Stimulated activated CD4-positive, alpha-beta T cell treated with anti-CD3 and anti-CD28 coated beads, Interleukin-1b, Interleukin-23, amount 100 ng/mL, for 4 hours (primary cell): ENCODE measurements at places on chromosomes 13 and 19.

DNA sequence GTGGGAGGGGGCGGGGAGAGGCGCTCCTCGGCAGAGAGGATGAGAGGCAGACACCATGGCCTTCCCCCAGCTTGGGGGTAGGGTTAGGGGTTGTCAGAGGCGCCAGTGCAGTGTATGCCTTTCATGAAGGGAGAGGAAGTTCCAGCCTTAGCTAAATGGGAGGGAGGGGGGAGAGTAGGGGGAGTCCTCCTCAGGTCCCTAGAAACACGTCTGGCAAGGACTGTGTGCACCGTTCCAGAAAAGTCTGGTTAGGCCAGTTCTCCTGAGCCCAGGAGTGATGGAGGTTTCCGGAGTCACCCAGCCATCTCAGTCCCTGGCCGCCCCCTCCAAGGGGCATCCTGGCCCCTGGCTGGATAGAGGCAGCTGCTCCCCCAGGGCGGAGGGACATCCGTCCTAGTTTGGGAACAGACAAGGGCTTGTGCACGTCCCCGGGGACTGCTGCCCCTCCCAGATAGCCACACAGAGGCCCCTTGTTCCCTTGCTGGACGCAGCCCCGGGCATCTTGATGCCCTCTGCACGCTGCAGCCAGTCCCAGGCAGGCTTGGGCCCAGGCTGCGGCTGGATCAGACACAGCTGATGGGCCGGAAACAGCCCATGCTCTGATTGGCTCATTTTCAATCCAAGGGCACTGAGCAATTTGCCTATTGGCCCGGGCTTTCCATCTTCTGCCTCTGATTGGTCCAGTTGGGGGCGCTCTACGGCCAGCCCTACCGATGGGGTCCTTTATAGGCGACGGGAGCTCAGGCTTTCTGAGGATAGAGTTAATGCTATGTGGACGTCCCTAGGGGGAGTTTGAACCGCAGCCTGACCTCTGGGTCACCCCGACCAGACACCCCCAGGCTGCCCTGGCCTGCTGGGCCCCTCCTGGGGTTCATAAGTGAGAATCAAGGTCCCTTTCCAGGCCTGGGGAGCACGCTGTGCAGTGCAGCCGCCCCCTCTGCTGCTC lies 3.8 kb downstream of the S1PR2 start:
- DNase-seq = no peak

- DNase-seq = no peak
Observed at GRCh38 chr19:32388393-32388855, 17.1 kb upstream of the DPY19L3 start.

DNA sequence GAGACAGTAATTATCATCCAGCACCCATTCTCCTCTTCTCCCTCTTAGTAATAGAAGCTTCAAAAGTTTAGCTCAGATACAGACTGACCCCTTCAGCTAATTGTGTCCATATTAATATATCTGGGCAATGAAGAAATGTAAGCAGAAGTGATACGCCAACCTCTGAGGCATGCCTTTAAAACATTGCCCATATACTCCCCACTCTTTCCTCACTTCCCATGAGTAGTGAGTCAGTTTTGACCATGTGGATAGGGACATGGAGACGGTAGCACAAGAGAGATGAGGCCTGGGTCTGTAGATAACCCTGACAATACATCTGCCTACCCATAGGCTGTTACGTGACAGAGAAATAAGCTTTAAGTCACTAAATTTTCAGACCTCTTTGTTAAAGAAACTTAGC lies 147.6 kb downstream of the KCTD12 start:
- DNase-seq = no peak

- DNase-seq = no peak
Observed at GRCh38 chr19:7898967-7899366, 4.7 kb upstream of the MAP2K7 start.

GRCh38 chr19:50377517-50377916 lies 1.3 kb downstream of the NR1H2 start:
- no peak for DNase-seq

DNA sequence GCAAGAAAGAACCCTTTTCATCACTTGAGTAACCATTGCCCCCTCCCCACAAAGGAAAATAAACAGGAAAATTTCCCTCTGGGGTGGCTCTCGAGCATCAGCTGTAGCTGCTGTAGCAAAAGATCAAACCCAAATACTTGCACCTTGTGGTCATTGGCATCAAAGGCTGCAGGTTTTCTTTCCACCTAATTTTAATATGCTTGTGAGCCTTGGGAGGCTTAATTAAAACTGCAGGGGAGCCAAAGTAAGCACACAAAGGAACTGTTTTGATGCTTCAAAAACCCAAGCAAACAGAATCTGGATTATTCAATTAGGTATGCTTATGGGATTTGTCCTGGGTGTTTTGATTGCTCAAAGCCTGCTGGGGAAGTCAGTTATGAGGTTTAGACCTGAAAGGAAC lies 119.5 kb downstream of the SHISA2 start:
- DNase-seq = no peak

DNA sequence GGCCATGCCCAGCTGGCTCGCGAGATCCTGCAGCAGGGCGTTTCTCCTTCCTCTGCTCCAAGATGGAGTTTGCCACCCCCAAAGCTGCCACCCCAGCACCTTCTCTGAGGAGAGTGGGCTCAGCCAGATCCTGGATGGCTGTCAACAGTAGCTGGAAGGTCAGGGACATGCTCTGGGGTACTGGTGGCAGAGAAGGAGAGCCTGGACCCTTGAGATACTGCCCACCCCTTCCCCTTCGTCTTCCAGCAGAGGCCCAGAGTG lies 11.6 kb downstream of the IRGC start:
- DNase-seq = no peak

- DNase-seq = no peak
Observed at GRCh38 chr13:78393286-78394142, 209.8 kb downstream of the POU4F1 start.

DNA sequence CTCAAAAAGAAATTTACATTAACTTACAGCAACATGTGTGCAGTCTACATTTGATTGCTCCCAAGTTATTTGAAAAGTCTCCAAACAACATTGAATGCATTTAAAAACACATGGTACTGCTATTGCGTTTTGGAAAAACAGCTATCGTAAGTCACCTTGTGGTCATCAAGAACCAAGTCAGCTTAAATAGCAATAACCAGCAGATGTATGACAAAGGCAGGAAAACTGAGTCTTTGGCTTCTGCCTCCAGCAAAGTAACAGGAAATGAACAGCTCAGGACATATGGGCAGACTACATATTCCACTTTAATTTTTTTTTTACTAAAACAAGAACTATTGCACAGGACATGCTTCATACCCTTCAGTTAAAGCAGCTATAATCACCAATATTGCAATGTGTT lies 580.6 kb upstream of the SPRY2 start:
- DNase-seq = no peak

DNA sequence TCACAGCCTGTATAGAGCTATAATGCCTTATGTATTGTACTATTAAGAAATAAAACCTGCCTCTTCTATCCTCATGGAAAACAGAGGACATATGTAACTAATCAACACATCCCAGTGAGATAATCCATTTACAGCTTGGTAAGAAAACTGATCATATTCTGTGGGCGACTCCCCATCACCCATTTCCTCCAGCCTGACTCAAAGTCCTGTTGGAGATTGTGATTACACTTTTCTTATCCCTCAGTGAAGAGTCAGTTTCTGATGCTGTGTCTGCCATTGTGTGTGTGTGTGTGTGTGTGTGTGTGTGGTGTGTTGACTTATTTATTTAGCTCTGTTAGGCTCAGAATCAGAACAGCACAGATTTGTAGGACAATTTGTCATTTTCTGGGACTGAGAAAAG lies 212.8 kb downstream of the FGF9 start:
- no peak for DNase-seq

GRCh38 chr19:31314849-31315629 lies 34.2 kb downstream of the TSHZ3 start:
- DNase-seq = no peak

DNA sequence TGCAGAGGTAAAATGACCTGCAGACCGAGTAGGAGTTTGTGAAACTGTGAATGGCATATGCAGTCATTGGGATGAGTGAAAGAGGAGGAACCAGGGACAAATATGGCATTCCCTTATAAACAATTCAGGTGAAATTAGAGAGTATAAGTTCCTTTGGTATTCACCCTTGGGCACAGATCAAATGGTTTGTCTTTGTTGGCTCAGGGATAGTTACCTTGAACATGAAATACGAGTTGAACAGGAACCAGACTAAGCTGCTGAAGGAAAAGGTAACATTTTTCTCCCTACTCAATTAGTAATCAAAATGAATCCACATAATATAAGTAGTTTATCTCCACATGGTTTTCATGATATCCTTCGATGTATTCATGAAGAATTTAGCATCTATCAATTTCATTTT lies 50.5 kb downstream of the SLITRK1 start:
- DNase-seq = no peak

GRCh38 chr19:41328157-41328841 lies 18.3 kb downstream of the CCDC97 start:
- no peak for DNase-seq

GRCh38 chr13:95801825-95802224 lies 124.9 kb downstream of the DNAJC3 start:
- no peak for DNase-seq

- no peak for DNase-seq
Observed at GRCh38 chr13:112651750-112652511, 37.9 kb upstream of the ATP11A start.

DNA sequence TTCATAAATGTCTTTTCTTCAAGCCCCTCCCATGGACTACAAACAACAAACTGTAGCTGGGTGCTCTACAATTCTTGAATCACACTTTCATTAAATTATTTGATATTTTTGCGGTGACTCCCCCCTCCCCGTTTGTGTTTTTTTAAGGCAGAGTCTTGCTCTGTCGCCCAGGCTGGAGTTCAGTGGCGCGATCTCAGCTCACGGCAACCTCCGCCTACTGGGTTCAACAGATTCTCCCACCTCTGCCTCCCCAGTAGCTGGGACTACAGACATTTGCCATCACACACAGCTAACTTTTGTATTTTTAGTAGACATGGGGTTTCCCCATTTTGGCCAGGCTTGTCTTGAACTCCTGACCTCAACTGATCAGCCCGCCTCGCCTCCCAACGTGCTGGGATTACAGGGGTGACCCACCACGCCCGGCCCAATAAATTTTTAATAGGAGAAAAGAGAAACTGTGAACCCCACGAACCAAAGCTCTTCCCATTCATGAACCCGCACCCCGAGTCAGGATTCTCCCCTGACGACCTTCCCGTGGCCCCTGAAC lies 703 bp downstream of the ZNF506 start:
- no peak for DNase-seq
